ENCODE measurements at places on chromosomes 4 and X.

GRCh38 chr4:107164962-107165475 is 128.9 kb upstream of the DKK2 start:
- DNase-seq: no peak

GRCh38 chrX:40784516-40785151 is 49.3 kb upstream of the MED14 start:
- no peak for DNase-seq

GRCh38 chr4:77360451-77360850 is 203.4 kb downstream of the CCNG2 start:
- DNase-seq: no peak

- no peak for DNase-seq
Measured at GRCh38 chr4:178255172-178255571, 812.9 kb upstream of the AGA start.

GRCh38 chrX:2314831-2315365 is 185.9 kb downstream of the DHRSX start:
- no peak for DNase-seq

- DNase-seq: no peak
Measured at GRCh38 chr4:157887316-157887715, 285.5 kb downstream of the GASK1B start.

DNA sequence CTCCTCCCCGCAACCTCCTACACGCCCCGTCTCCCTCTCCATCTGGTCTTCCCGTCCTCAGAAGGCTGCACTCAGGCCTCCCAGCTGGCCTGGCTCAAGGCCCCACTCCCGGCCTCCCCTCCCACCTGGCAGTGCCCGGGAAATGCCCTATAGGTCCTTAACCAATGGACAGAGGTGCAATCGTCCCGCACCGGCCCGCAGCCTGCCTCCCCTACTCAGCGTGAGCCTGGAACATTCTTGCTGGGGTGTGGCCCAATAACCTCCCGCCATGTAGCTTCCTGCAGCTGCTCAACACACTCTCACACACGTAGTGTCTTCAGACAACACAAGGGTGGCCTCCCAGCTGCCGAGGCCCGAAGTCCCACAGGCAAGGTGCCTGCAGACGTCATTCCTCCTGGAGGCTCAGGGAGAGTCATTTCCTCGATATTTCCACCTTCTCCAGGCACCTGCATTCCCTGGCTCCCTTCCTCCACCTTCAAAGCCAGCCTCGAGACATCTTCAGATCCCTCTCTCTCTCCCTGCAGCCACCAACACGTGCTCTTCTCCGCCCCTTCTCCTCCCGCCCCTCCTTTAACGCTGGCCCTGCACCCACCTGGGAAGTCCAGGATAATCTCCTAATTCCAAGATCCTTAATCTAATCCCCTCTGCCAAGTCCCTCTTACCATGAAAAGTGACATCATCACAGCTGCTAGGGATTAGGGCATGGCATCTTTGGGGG is 56.2 kb downstream of the ADRA2C start:
- DNase-seq: no peak

GRCh38 chr4:162837241-162837640 is 329.4 kb downstream of the NAF1 start:
- no peak for DNase-seq

- no peak for DNase-seq
Measured at GRCh38 chrX:19334945-19335626, 8.6 kb upstream of the PDHA1 start.

DNA sequence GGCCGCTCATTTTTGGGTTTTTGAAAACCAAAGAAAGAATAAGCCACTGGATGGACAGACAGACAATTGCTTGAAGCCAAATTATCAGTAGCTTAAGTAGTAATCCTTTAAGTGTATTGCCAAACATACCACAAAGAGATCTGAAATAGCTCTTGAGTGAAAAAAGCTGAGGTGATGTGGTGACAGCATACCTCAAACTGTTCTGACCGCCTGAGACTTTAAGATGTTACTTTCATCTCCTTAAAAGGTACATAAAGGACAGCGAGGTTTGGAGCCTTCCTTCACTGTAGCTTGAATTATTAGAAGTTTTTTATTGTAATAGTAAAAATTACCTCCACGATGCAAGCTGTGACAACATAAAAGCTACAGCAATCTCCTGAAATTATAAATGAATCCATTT is 271.5 kb upstream of the FAM241A start:
- DNase-seq: no peak

- DNase-seq: peak; percentile 17
Measured at GRCh38 chr4:106315476-106315967, 487 bp downstream of the TBCK start.

DNA sequence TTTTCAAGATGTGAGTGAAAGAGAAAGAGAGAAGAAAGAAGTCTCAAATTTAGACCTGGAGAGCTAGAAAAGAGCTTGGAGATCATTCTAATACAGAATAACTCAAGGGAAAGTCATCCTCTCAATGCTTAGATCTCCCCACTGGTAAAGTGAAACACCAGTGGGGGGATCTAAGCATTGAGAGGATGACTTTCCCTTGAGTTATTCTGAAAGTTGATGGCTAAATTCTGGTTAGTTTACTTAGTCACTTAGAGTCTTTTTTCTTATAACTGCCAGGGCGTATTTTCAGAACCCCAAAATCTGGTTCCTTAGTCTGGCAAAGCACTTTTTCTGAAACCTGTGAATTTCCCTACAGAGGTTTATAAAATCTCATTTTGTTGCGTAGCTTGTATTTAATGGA is 198.6 kb downstream of the ARHGAP24 start:
- DNase-seq: no peak

- DNase-seq: peak; percentile 38
Measured at GRCh38 chr4:169102026-169102425, 92.0 kb upstream of the CBR4 start.

DNA sequence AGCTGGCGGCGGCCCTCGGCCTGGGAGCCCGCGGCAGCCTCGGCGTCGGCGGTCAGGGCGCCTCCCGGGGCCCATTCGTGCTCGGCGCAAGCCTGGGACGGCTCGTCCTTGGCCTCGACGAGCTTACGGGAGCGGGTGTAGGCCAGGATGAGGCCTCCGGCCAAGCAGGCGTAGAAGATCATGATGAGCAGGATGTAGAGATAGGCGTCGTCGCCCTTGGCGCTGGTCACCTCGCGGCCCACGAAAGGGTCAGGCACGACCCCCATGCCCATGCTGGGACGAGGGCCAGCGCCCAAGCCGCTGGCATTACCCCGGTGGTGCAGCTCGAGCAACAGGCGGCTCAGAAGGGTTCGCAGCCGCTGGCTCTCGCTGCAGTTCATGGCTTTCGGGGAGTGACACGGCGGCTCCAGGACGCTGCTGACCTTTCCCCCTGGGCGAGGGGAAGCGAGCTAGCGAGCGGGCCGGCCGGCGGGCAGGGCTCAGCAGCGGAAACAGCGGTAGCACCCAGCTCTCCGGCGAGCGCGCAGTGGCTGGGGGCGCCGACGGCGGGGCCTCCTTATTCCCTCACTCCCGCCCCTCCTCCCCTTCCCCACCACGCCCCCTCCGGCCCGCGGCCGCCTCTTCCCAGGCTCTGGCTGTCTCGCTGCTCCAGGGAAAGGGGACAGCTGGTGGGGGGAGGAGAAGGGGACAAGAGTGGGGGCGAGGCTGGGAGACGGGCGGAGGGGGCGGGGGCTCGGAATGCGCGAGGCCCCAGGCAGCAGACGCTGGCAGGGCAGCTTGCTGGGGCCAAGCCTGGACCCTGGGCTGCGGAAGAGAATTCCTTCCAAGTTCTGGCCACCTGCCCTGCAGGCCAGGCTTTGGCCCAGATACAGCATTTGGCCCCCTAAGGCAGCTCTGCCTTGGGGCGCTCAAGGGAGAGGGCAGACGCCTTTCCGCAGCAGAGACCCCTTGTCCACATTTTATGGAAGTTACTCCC is at the start of gene KCNE5:
Gene KCNE5 (minus strand): TSS at position 532 of the 976 bp plus-strand sequence. CDS start 152 bp downstream, at position 380.
- DNase-seq: peak; percentile 9

GRCh38 chr4:144894573-144894972 is 203.4 kb downstream of the ANAPC10 start:
- DNase-seq: peak; percentile 81

DNA sequence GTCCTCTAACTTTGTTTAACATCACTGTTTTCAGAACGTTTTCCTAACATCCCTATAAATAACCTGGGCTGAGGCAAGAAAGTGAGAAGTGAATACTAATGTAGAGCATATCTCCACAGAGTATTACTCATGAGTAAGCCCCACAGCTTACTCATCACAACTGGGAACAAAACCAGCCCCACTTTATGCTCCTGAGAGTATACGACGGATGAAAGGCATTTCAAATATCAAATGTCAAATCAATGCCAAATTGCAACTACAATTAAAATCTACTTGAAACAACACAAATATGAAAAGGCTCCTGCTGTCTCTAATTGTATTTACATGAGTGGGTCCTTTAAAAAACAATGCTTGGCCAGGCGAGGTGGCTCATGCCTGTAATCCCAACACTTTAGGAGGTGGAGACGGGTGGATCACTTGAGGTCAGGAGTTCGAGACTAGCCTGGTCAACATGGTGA is 41.2 kb downstream of the SH3RF1 start:
- peak; percentile 96 for DNase-seq

DNA sequence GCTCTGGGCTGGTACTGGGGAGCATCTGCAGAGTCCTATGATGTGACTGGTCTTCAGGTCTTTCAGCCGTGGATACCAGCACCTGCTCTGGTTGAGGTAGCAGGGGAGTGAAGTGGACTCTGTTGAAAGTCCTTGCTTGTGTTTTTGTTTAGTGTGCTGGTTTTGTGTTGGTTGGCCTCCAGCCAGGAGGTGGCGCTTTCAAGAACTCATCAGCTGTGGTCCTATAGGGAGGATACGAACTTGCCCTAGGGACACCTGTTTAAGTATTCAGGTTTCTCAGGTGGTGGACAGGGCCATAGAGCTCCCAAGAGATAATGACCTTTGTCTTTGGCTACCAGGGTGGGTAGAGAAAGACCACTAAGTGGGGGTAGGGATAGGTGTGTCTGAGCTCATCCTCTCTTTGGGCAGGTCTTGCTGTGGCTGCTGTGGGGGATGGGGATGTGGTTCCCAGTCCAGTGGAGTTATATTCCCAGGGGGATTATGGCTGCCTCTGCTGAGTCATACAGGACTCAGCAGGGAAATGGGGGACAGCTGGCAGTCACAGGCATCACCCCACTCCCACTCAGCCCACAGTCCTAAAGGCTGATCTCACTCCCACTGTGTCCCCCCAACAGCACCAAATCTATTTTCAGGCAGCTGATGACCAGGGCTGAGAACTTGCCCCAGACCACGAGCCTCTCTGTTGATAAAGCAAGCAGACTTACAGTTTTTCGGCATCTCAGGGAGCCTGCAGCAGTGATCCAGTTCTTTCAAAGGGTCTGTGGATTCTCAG is 24.1 kb downstream of the MSMO1 start:
- DNase-seq: no peak

DNA sequence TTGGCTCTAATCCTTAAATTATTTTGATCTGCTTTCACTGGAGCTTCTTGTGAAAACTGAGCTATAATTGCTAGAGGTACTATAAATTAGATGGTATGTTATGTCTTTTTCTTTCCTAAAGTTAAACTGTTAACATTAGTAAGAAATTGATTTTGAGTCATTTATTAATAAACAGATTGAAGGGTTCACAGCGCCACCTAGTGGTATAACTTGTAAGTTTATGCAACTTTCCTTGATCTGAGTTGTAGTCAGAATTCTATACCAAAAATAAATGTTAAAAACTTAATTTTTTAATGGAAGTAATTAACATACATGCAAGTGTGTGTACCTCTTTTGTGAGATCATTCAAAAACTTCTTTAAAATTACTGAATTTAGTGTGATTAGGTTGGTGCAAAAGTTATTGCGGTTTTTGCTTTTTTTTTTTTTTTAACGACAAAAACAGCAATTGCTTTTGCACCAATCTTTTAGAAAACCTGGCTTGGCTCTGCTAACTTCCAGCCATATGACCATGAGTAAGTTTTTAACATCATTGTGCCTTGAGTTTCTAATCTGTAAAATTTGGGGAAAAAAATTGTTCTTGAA is 151.5 kb downstream of the CENPC start:
- peak; percentile 33 for DNase-seq
